Cerebellum (tissue), 4 donors: ENCODE measurements at places on chromosomes 1 and 21. TPM values are rescaled to one million over a fixed set of nuclear protein-coding genes. Genes with fewer than 3 reads are reported as not detected.

DNA sequence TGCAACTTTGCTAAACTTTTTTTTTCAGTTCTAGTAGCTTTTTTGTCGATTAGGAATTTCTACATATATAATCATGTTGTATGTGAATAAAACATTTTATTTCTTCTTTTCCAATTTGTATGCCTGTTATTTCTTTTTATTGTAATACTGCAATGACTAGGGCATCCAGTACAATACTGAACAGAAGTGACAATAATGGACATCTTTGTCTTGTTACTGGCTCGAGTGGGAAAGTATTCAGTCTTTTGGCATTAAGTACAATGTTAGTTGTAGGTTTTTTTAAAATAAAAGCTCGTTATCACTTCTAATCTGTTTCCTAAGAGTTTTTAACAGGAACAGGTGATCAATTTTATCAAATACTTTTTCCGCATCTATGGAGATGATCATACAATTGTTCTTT is 9.8 kb downstream of the STPG1 start:
- DNase-seq: no peak

DNA sequence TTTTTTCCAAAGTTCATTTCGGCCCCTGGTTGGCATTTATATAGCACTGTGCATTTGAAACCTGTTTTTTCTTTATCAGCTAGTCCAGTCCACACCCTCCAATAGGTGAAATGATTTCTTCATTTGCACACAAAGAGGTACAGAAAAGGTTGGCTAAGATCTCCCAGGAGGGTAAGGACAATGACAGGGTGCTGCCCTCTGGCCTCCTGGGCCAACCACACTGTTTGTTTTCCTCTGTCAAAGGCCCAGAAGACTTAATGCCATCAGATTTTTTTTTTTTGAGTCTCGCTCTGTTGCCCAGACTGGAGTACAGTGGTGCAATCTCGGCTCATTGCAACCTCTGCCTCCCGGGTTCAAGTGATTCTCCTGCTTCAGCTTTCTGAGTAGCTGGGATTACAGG is 70.1 kb upstream of the EFHD2 start:
- DNase-seq: no peak

DNA sequence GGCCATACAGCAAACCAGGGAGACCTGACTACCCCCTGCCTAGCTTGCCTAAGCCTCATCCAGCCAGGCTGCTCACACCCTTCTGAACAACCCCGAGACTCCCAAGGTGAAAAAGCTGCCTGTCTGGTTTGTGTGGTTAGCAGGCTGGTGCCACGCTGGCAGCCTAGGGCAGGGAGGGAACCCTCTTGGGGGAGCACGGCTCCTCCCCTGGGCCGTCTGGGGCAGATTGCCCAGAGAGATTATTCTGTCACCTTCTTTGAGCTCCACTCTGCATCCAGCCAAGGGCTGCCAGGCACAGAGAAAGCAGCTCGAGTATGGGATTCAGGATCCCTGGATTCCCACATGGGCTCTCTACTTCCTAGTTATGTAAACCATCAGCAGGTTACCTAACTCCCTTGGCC is 27.5 kb upstream of the TCEA3 start:
- no peak for DNase-seq

DNA sequence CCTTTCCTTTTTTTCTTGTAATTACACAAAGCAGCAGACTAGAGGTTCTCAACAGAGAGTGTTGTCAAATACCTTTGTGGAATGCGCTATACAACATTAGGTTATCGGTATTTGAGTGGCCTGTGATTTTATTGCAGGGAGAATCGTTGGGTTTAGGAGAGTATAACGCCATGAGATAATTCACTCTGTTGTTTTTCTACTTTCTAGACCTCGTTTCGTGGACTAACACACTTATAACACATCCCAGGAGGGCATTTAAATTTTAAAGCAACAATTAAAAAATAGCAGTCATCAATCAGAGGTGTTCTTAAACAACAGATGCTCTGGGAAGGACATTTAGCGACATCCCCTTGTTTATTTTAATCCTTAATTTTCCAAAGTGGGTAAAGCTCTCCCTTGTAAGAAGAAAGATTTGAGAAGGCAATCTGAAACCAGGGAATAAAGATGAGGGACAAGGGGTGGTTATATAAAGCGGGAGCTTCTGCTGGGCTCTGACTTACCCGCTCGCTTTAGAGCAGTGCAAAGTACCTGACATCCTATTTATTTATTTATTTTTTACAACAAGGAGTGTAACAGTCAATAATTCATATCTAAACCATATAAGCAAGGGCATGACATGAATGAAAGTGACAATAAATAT is 4.9 kb downstream of the PBX1 start:
- DNase-seq: peak; percentile 16

DNA sequence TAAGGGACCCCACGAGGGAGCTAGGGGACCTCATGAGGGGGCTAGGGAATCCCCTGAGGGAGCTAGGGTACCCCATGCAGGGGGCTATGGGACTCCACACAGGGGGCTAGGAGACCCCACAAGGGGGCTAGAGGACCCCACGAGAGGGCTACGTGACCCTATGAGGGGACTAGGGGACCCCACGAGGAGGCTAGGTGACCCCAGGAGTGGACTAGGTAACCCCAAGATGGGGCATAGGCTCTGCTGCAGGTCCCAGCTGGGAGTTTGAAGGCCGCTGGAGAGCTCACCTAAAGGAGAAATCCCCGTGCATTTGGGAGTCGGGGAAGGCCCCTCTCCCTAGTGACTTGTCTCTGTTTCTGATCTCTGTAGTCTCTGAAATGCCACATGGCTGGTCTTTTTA is 50.0 kb upstream of the DMRTB1 start:
- DNase-seq: no peak

DNA sequence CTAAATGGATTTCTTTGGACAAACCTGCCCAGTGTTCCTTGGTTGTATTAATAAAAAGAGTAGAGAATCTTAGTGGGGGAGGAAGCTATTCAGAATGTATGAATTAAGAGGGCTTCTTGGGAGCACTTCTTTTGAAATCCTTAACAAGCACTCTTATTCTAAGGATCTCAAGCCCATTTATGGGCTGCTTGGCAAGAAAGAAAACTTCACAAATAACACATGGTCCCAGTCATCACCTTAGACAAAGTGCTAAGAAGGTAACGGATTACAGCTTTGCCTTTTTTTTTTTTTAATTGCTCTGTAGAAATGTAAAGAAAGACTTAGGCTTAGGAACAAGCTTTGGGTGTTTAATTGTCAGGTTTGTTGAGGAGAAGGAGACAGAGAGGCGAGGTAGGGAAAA is 76.6 kb upstream of the IPO9 start:
- DNase-seq: no peak

DNA sequence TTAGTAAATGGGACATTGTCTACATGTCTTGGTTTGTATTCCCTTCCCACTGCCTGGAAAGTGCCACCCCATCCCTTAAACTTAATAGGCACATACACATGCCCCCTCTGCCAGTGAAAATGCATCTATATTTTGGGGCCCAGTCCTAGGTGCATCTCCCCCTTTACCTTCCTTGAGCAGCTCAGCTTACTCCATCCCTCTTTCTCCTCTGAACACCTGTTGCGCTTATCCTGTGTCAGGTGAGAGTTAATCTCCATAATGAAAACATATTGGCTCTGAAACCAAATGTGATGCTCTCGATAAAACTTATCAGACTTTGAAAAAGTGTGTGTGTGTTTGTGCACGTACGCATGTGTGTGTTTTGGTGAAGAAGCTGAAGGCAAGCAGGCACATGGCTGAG is 15.4 kb upstream of the SUCO start:
- no peak for DNase-seq

DNA sequence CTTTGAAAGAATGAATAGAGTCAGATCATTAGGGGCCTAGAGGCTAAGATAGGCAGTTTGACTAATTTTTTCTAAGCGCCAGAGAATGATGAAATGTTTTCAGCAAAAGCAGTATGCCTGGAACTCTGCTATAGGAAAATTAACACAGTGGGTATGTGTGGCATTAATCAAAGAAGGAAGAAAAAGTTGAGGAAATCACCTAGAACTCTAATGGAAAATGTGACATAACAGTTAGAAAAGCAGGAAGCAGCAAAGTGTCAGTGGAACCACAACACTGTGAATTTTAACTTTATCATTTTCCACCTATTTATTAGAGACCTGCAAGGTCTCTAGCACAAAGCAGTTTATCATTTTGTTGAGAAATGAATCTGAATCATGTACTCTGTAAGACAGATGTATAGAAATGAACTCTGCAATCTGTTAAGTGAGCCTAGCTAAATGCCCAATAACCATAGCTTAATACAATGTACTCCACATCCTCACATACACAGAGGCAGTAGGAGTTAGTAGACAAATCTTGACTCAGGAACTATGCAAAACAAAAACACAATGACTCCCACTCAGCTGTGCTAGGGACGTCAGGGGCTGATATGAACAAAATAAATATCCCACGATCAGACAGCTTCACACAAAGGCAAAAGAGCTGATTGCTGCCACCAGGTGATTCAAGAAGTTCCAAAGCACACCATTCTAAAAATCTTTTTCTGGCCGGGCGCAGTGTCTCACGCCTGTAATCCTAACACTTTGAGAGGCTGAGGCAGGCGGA is 500.7 kb upstream of the NFIA start:
- DNase-seq: no peak

GRCh38 chr1:117017648-117018047 is 16.1 kb downstream of the CD101 start:
- no peak for DNase-seq

DNA sequence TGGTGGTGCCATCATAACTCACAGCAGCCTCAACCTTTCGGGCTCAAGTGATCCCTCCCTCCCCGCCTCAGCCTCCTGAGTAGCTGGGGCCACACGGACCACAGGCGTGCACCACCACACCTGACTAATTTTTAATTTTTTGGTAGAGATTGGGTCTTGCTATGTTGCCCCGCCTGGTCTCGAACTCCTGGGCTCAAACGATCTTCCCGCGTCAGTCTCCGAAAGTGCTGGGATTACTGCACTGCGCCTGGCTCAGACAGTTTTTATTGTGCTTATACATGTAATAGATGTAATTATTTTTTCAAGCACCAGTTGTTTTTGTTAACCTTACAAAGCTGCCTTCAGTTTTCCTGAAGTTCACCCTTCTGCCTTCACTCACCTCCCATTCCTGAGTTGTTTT is 38.0 kb upstream of the HMGN1 start:
- DNase-seq: no peak

- DNase-seq: no peak
Observed at GRCh38 chr1:29824511-29825273, 588.4 kb downstream of the PTPRU start.

DNA sequence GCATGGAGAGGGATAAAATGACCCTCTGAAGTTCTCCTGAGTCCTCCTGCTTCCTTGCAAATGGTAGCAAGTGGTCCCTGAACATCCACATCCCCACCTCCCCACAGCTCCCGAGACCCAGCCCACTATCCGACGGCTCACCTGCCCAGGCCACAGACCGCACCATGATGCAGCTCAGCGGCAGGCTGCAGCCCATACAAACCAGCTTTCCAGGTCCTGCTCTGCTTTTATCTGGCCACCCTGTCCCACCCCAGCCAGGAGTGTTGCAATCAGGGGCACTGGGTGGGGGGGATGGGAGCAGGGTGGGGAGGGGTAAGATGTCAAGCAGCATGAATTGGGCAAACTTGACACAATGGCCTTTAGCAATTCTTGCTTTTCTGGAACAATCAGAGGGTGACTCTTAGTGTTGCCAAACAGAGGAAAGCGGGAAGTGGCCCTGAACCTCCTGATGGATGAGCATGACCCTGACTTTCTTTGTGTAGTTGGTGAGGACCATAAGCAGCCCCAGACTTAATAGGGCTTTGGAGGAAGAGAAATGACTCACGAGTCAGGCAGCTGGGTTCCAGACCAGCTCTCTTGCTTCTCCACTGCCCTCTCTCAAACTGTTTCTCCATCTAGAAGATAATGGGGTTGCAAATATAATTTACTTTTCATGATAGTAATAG is at the start of gene CHIT1:
Gene CHIT1, minus strand, starts transcription at position 203 of the 665 bp plus-strand sequence. Its CDS starts 37 bp downstream, at position 166.
- DNase-seq: no peak

DNA sequence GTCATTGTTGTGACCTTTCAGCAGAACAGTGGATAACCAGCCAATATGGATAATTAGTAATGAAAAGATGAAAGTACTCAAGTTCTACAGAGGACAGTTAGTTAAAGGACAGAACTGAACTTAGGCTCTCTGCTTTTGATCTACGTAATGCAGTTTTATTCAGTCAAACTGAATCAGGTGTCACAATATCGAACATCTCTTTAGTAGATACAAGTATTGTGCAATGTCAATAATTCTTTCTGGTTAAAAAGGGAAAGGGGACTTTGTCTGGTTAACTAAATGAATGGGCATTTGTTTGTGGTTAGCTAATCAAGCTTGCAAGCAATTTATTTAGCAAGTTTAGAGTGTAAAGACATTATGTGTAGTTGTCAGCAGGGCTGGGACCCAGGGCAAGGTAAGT is 562.2 kb upstream of the PTBP2 start:
- DNase-seq: no peak

DNA sequence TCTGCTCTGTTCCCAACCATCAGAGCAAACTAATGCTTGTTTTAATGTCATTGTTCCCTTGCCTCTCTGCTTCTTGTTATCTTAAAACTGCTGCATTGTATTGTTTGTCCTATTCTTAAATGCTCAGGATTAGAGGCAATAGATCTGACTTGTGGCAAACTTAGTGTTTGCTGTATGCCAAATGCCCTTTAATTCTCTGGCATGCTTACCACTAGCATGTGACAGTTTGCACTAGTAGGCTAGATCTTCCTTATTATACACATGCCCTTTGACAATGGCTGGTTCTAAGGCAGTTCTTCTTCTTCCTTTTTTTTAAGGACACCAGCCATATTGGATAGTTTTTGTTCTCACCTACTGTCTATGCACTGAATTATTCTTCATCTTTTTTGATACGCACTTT is 30.1 kb downstream of the PALMD start:
- DNase-seq: no peak

GRCh38 chr1:53219711-53220110 is 723 bp downstream of the CZIB start:
- no peak for DNase-seq

DNA sequence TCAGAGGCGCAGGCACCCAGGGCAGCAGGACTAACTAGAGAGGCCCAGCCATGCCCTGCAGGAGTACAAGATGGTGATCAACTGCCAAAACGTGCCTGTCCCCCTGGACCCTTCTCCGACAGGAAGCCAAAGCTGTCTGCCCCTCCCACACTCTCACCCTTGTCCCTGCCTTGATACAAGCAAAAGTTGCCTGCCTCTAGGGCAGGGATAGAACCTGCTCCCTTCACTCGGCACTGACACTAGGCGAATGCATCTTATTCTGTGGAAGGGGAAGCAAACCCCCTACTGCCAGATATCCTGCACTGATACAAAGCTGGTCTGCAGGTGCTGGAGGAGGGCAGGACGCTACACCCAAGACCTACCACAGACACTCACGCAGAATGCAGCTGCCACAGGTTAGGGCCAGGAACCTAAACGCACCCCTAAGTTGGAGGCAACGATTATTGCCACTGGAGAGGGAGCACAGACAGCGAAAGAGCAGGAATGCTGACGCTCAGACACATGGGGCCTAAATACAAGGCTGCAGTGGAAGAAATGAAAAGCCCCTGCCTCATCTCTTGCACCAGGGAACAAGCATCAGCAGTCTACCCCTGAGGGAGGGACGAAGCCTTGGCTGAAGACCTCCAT is 3.7 kb downstream of the TARBP1 start:
- DNase-seq: no peak

GRCh38 chr1:201619513-201619912 is 80.6 kb downstream of the NAV1 start:
- no peak for DNase-seq

The RORC gene
- 0.18 TPM for total RNA-seq

The MROH9 gene
- not detected for total RNA-seq

The PLA2G5 gene
- total RNA-seq: not detected

The ATP1A2 gene
- total RNA-seq: 118 TPM

The KDF1 gene
- not detected for total RNA-seq

The PDXK gene
- 24.2 TPM for total RNA-seq

The SPRR2G gene
- not detected for total RNA-seq

The OR2T6 gene
- total RNA-seq: 0.09 TPM

The CA14 gene
- 7.3 TPM for total RNA-seq

The ATP6V0B gene
- 89.9 TPM for total RNA-seq

The P3R3URF gene
- total RNA-seq: not detected

The PM20D1 gene
- total RNA-seq: 0.18 TPM
